Upper lobe of right lung (tissue), 1 donor: ENCODE measurements at places on chromosomes 2 and 18.

DNA sequence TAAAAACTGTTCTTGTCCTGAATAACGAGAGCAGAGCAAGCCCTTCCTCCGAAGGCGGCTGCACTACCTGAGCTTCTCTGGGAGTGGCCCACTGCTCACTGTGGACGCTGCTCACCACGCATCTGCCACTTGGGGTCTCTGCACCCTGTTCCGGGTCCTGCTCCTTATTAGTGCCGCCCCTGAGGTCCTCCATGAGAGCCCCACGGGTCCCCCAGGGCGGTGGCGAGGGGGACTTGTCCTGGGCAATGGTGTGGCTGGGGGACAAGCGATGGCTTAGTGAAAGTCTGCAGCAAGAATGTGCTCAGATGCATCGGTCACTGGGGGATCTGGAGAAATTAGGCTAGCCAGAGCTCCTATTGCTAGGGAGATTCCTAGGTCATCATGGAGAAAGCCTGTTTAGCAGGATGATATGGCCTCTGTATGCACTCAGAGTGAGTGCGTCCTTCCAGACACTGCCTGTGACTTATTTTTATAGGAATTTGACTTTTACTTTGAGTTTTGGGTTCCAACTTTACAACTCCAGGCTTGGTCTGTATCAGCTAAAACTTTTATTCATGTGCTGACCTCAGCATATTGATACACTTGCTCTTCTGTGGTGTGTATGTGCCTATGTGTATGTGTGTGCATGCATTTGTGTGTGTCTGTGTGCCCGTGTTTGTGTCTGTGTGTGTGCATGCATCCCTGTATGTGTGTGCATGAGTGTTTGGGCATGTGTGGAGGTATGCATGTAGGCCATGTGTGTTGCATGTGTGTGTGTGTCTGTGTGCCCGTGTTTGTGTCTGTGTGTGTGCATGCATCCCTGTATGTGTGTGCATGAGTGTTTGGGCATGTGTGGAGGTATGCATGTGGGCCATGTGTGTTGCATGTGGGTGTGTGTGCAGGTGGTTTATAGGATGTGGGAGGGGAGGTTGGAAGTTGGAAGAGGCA lies 129.5 kb downstream of the SNTG2 start:
- DNase-seq, result no peak

DNA sequence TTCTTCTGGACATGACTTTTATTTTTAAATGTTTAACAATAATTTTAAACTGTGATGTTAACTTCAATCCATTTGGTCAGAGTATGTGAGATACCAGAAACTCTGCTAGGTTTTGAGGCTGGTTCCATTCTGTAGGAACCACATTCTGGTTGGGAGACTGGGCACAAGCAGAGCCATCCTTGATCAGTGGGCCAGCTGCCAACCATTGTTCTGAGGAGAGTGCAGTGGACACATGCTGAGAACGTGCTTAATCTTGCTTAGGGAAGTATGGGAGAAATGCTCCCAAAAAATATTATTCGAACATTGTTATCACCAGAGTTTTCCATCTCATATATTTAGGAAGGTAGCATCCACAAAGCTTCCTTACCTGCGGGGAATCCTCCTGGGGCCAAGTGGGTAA lies 155.8 kb downstream of the RTN4 start:
- no peak for DNase-seq

- DNase-seq, result no peak
Observed at GRCh38 chr2:36572719-36573059, 25.3 kb downstream of the FEZ2 start.

DNA sequence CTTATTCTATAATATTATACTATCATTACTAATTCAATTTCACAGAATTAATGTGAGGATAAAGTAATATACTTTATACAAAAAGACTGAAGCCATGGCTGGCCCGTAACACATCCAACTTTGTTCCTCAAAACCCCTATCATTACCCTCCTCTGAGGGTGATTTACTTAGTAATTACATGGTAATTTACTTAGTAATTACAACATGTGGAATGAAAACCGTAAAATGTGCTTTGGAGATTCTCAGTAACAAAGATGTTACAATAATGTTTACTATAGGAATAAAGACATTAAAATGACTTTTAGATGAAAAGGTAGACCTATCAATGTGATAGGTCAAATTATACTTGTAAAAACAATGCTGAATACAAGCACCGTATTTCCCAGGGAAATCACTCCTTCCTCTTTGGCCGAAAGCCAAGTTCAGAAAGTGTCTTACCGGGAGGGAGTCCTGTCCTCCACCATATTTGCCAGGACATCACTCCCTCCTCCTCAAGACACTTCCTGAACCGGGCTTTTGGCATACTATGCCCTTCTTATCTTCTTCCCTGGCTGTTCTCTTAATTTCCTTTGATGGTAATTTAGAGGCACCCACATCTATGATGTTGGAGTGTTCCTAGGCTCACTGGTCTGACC lies 1047.8 kb downstream of the SOCS6 start:
- no peak for DNase-seq

DNA sequence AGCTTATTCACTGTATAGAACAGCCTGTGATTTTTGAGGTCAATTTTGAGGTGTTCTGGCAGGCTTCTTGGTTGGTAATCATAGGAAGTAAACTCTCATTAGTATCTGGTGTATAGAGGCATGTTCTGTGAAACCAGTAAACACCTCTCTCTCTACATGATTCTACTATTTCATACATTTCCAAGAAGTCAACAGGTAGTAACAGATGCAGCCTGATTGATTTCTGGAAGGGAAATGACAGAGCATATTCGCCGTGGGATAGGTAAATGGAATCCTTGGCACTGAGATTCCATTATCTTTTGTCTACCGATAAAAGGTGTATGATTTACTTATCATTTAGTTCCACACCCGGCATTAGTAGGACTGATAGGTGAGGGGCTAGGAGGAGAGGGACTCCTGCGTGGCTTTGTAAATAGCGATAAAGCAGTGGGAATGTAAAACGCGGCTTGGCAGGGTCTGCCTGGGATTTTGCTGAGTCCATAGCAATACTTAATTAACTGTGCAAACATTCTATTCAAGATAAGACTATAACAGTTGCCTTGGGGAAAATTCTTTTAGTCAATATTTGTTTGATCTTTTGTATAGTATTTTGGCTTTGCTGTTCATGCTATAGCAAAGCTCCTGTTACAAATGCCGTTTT lies 32.3 kb downstream of the LYPD6B start:
- DNase-seq, result no peak

DNA sequence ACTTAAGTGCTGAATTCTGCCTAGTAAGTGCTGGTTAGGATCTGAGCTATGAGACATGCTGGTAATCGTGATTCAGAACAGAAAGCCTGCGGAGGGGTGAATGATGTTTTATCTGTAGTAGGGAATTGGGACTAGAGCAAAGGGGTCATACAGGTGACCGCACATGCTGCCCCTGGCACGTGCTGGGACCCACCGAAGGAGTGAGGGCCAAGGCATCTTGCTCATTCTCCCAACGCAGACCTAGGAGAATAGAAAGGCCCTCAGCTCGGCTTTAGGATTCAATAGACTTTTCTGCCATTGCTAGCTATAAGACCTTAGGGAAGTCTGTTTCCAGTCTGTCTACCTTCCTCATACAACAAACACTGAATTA lies 8.8 kb upstream of the SMAD7 start:
- DNase-seq, result no peak

- DNase-seq, result no peak
Observed at GRCh38 chr2:111912547-111912946, 14.1 kb downstream of the MERTK start.

GRCh38 chr2:233538741-233539140 lies 27.8 kb downstream of the USP40 start:
- DNase-seq, result no peak

DNA sequence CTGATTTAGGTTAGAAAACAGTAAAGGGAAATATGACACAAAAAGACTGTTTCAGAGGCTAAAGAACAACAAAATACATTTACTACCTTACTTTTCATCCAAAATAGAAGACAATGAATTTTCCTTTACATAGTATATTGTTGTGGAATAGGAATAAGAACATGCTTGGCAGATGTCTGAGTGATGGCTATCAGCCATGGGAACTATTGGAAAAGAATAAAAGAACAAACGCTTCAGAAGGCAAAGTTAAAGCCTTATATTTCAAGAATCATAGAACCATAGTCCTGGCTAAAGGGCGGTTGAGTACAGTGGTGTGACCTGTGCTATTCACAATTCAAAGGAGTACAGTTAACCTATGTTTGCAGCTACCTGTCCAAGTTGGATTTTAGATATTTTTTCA lies 73.9 kb upstream of the NRXN1 start:
- no peak for DNase-seq

DNA sequence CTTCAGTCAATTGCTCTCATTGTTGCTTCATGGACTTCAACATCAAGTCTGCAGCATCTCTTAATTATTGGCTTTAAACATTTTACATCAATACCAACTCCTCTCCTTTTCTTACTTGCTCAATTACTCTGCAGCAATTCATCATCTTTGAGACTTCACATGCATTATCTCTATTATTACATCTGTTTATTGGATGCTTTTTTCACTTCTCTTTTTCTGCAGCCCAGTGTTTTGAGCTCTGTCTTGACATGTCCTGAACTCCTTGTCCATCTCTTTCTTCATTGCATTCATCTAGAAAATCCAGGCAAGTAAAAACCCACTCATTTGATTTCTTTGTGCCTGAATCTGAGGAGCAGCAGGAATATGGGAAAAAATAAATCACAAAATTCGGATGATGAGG lies 647.9 kb downstream of the PLCL1 start:
- no peak for DNase-seq

- DNase-seq, result no peak
Observed at GRCh38 chr2:143451642-143452281, 322.5 kb downstream of the ARHGAP15 start.

DNA sequence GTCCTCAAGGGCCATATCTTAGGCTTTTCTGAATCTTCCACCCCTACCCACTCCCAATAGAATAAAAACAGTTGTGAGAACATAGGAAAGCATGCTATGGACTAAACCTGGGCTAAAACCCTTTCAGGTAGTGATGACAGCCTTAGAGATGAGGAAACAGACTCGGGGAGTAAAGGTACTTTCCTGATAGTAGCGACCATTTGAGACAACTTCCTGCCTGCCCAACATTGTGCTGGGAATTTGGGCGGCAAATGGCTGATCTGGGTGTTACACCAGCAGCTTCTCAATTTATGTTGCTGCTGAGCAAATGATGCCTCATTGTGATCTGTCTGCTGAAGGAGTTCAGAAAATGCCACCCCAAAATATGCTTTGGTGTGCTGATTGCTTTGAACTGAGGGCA lies 66.6 kb downstream of the TMEM17 start:
- DNase-seq, result no peak

GRCh38 chr2:54897420-54898310 lies 152.6 kb downstream of the RTN4 start:
- no peak for DNase-seq

DNA sequence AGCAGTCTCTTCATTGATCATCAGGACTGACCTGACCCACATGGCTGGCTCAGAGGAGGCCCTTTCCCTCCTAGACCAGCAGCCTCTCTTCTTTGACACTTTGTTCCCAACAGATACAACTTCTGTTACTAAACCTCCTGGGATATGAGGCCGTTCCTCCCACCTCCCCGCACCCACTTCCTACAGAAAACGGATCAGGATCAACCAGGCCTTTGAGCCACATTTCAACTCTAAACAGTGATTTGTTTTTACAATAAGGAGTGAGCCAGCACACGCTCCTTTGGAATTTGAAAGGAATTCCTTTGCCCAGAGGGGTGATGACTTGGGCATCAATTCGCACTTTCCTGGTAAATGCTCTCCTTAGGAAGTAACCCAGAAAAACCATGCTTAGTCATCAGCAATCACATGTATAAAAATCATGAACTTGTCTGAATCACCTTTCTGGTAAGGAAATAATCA lies 180.4 kb downstream of the FAM124B start:
- DNase-seq, result no peak

GRCh38 chr2:60054571-60055340 lies 498.7 kb downstream of the BCL11A start:
- no peak for DNase-seq

GRCh38 chr2:71784734-71785511 lies 331.6 kb downstream of the DYSF start:
- no peak for DNase-seq

DNA sequence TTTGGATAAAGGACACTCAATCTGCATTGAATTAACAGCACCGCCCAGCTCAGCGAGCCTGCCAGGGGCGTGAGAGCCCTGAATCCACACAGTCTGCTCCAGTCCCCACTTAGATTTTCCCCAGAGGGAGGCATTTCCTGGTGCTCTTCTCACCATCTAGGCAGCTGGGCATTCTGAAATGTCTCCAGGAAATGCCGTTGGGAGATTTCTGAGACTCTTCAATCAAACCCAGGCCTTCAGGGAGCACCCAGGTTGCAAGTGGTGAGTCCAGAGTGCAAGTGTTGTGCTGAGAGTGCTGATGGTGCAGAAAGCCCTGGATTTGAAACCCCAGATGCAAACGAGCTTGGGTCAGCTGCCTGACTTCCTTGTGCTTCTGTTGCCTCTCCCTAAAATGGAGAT lies 23.4 kb upstream of the TMEM37 start:
- DNase-seq, result no peak

DNA sequence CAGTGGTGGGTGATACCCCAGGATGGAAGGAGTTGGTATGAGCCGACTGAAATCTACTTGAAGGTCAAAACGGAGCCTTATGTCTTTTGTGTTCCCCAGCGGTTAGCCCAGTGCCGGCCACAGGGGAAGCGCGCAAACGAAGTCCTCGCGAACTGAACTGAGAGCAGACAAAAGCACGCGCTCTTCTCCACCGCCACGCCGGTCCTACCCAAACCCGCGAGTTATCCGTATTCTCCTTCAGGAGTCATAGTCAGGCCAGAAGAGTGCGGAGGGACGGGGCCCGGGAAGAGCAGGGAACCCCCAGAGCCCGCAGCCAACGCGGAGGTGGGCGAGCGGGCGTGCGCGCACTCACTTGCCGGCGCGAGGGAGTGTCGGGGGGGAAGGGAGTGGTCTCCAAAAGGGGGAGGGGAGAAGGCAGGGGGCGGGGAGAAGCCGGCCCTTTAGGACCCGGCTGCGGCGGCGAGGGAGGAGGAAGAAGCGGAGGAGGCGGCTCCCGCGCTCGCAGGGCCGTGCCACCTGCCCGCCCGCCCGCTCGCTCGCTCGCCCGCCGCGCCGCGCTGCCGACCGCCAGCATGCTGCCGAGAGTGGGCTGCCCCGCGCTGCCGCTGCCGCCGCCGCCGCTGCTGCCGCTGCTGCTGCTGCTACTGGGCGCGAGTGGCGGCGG lies at the start of gene IGFBP2:
IGFBP2 (plus strand) TSS at position 469 of the 664 bp plus-strand sequence; CDS start at position 573, 104 bp downstream.
- DNase-seq, result no peak

- no peak for DNase-seq
Observed at GRCh38 chr18:8860845-8861642, 155.7 kb downstream of the MTCL1 start.

DNA sequence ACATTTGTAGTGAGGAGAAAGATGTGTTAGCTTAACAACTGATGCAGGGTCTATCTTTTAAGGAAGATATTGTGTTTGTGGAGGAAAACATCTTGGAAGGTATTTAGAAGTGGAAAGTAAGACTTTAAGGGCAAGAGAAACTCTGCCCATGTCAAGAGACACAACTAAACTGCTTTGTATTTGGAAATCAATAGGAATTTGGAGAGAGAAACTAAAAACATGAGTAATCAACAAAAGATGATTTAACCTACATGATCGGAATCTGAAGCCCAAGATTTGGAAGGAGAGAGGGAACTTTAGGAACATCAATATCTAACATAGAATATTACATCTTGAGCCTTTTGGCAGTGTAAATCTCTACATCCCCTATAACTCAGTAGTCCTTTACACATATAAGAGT lies 184.2 kb upstream of the COL3A1 start:
- DNase-seq, result no peak
